ENCODE measurements at places on chromosomes 11 and 22.
A peak's percentile ranks its signal among the peaks of the same experiment; 100 is the strongest.

GRCh38 chr22:33757802-33758483 is 162.3 kb downstream of the LARGE1 start:
- DNase-seq = no peak

DNA sequence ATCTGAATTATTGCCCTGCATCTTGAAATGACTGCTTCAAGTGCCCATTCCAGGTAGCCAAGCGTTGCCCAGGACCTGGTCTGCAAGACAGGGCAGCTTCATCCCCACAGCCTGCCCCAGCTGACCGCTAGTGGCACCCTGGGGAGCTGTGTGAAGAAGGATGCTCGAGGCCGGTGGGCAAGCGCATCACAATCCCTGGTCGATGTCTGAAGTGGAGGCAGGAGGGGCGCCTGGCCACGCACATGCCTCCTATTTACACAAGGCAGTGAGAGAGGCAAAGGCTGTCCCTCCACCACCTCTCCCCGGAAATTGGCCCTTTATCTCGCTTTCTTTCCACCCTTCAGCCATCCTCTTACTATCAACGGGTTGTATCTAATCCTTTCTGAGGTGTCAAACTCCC is 28.1 kb upstream of the PHF21A start:
- no peak for DNase-seq

- DNase-seq = no peak
Observed at GRCh38 chr22:27089264-27089663, 431.9 kb downstream of the MIAT start.

GRCh38 chr11:108221911-108222573 is 396 bp downstream of the NPAT start:
- DNase-seq = no peak

DNA sequence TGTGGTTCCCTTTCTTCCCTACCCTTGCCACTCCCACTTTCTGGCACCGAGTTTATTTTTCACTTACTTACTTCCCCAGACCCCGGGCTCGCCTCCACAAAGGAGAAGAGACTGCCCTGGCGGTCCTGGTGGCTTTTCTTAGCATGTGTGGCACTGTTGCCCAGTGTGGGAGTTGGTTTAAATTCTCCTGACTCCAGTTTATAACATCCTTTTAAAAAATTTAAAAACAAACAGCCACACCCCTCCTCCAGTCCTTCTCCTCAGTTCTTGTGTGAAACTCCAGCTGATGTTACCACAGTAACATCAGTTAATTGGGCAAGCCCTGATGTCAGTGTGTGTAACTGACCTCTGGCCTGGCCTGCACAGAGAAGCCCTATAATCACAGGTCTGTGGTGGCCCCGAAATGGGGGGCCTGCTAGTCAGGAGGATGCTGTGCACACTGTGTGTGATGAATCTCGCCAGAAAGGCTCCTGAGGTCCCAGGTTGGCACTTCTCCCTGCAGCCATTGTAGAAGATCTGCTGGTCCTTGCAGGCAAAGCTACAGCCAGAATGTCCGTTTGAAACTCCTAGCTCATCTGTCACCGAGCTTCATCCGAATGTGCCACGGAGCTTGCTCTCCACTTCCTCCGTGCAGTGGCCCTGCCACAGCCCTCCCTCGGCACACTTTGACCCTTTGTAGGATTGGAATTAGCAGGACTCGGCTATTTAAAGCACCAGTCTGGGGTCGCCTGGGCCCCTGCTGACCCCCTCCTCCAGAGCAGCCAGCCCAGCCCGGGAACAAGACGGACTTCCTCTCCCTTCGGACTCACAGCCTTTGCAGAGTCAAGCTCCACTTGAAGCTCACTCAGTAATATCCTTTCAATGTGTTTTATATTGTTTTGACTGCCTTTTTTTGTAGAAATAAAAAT is 7.6 kb downstream of the YDJC start:
- no peak for DNase-seq

- peak; percentile 47 for DNase-seq
Observed at GRCh38 chr22:44729391-44730021, 22.9 kb upstream of the ARHGAP8 start.

DNA sequence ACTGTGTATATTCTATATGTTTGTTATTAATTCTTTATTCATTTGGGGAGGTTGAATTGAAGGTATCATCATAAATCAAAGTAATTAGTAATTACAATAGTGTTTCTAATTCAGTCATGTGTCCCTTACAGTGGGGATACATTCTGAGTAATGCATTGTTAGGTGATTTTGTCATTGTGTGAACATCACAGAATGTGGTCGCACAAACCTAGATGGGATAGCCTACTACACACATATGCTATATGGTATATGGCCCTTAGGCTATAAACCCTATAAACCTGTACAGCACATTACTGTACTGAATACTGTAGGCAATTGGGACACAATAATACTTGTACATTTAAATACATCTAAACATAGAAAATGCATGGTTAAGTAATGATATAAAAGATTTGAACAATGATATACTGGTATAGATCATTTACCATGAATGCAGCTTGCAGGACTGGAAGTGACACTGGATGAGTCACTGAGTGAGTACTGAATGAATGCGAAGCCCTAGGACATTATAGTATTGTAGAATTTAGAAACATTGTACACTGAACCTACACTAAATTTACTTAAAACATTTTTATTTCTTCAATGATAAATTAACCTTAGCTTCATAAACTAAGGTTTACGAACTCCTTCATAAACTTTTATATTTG is 936.2 kb upstream of the CHORDC1 start:
- no peak for DNase-seq

GRCh38 chr22:38448945-38449745 is 5.9 kb downstream of the KCNJ4 start:
- DNase-seq = no peak

- no peak for DNase-seq
Observed at GRCh38 chr11:1453611-1454034, 33.0 kb downstream of the MOB2 start.

DNA sequence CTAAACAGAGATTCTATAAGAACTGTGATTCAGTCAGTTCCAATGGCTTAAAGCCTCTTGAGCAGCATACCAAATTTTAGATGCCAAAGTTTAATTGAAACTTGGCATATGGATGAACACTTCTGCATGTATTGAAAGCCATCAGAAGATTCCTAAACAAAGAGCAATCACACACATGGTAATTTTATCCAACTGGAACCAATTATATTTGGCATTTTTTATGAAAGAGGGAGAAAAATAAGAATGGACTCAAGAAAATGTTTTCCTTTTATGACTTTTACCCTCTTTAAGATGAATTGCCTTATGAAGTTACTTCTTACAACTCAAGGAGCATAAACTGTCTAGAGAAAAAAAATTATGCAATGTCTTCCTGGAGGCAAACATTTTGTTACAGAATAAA is 7.4 kb downstream of the TRPC6 start:
- no peak for DNase-seq

DNA sequence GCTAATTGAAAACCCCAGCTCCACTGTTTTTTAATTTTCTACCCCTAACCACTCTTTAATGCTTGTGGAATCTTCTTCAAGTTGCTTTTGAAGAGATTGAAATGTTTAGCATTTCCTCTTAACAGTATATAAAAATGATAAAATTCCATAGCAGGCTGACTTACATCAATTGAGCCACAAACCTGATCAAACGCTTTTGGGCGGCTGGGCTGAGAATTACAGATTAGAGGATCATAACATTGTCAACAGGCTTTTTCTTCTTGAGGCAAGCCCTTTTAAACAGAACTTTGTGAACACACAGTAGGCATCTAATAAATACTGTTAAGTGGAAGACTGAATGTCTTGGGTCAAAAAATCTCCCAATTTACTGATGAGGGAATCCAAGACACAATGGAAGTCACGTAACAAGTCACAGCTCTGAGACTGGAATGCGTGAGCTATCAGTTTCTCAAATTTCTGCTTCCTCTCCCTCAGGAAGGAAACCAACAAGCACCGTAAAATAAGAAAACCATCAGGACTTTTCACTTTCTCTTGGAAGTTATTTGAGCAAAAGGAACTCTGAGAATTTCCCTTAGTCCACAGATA is 50.0 kb upstream of the CCDC89 start:
- DNase-seq = no peak

DNA sequence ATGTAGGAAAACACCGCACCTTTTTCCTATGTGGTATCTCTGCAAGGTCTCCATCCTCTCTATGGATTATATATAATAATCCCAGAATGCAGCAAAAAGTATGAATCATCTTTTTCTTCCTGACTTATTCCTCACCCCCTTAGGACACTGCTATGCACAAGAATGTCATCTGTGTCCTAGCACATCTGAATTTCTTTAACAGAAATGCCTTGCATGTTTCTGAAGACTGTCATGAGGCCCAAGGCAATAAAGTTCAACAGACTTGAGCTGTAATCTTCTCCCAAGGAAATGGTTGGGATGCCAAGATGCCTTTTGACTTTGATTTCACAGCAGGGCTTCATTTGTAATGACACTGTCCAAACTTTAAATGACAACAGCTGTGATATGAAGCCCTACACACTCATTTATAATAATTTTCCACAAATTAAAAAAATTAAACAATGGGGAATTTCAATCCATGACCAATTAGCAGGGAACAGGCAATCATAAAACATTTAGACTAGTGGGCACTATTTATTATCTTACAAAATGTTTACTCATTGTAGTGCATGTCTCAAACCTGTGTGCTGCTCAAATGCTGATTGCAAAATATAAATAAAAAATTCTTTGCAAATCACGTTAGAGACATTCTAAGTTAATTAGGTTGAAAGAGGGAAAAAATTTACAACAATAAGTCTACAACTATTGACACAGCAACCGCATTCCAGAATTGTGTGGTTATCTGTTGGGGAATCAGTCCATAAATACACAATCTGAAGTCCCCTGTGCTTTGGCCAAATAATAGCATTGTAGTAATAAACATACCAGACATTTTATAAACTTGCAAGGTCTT is 242.3 kb downstream of the SWAP70 start:
- DNase-seq = no peak

- no peak for DNase-seq
Observed at GRCh38 chr11:69308936-69309615, 15.1 kb downstream of the MYEOV start.

DNA sequence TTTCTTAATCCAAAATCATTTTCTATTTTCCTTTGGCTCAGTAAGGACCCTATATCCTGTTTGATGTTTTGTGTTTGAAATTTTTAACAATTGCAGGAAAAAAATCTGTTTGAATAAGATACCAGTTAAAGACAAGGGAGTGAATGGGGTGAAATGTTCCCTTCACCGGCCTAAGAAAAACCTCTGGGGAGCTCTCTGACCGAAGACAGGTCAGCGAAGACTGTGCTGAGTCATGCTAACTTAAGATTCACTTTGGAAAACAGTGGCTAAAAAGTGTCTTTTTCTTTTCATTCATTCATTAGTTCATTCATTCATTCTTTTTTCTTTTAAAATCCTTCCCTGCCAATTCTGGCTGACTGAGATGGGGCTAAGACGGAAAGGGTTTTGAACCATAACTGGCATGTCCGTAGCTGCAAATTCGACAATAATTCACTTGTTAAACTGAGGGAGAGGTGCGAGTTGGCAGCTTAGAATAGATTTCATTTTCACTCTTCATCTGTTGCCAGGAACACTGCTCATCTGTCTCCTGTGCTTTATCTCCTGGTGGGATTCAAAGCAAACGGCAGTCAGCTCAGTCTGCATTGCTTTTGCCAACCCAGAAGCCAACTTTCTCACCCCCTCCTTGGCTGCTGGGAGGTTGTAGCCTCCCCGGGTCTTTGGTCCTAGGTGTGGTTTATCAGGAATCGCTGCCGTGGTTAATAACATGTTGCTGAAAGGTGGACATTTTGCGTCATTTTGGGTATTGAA is 434.0 kb upstream of the LARGE1 start:
- no peak for DNase-seq

GRCh38 chr11:1193326-1194230 is 29.3 kb upstream of the MUC5B start:
- no peak for DNase-seq

DNA sequence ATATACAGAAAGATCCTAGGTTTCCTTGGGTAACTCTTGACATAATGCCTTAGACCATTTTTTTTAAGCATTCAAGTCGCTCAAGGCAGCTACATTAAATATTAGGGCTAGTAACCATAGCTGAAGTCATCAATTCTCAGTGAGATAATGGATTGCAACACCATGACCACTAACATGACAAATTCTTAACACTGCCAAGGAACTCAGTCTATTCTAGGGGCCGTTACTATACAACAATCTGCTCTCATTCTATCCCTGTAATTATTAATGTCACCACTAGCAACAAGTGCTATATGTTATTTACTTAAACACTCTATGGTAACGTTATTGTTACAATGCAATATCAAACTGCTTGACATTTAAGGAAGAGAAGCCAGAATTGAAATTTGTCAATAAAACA is 3.2 kb upstream of the STK33 start:
- DNase-seq = no peak

DNA sequence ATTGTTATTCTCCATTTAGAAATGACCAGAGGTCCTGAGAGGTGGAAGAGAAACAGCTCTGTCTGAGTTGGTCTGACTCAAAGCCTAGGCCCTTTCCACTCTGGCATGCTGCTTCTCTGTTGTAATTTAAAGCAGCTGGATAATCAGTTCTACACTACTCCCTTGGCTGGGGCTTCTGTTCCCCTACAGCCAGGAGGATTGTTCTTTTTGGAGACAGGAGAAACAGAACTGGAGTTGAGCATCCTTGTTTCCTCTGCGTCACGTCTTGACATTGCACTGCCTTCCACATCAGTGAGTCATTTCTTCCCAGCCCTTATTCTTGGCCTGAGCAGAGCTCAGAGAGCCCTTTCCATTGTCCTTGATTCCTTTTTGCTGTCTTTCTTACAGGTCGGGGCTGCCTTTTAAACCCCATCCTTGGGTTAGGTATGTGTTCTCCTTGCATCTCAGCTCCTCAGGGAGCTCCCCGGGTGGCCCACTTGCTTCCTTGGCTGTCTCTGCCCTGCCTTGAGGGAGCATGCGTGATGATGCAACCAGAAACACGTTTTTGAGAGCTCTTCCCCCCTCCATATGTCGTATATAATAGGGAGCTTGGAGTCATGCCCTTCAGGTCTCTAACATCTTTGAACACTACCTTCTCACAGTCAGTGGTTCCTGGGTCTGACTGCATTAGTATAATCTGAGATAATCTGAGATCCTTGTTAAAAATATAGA is 35.7 kb downstream of the CYB5R2 start:
- DNase-seq = no peak

- no peak for DNase-seq
Observed at GRCh38 chr11:130099356-130099755, 29.7 kb downstream of the APLP2 start.

DNA sequence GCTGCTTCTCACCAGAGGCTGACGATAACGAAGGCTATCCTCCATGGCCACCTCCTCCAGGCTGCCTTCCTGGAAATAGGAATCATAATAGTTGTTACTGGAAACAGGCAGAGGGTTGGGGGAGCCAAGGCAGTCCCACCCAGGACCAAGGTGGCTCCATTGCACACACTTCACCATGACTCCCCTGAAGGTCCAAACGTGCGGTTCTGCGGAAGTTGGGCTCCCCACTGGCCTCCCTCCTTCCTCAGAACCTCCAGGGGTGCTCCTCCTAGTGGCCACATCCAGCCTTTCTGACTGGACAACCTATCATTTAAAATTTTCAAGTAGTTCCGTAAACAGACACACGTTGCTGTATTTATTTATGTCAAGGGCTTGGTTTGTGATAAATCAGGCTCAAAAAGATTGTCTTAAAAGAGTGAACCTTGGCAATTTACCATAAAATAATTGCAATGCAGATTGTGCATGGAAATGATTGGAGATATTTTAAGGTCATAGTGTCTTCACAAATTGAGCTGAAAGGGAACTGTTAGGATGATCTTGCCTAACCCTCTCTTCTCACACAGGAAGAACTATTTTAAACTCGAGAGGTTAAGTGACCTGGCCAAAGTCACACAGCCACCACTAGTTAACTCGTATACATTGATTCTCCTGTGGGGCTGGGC is 1.4 kb upstream of the TCN2 start:
- peak; percentile 46 for DNase-seq

- DNase-seq = no peak
Observed at GRCh38 chr11:131859538-131860210, 489.3 kb downstream of the NTM start.

All from stimulated activated naive CD8-positive, alpha-beta T cell treated with anti-CD3 and anti-CD28 coated beads, Interleukin-15, amount 100 ng/mL, for 72 hours (primary cell).